Stimulated activated CD4-positive, alpha-beta T cell treated with anti-CD3 and anti-CD28 coated beads, Interleukin-15, amount 100 ng/mL, for 1 hour (primary cell): ENCODE measurements at places on chromosomes 2 and 18.

DNA sequence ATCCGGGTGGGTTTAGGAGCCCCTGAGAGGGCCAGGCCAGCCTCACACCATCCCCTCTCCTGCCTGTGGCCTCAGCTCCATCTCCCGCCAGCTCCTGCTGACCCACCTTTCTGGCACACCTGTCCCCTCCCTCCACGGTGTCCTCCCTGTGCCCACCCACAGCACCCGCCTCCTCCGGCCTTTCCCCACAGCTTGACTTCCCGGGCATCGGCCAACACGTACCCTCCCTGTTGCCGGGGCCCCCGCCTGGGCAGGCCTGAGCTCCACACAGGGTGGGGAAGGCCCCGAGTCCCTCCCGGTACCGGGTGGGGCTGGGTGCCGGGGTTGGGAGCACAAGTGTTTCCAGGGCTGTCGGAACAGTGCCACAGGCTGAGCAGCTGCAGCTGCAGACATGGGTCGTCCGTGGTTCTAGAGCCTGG is 6.5 kb downstream of the GPC1 start:
- no peak for DNase-seq

- no peak for DNase-seq
Observed at GRCh38 chr2:216735086-216735485, 39.7 kb upstream of the IGFBP5 start.

DNA sequence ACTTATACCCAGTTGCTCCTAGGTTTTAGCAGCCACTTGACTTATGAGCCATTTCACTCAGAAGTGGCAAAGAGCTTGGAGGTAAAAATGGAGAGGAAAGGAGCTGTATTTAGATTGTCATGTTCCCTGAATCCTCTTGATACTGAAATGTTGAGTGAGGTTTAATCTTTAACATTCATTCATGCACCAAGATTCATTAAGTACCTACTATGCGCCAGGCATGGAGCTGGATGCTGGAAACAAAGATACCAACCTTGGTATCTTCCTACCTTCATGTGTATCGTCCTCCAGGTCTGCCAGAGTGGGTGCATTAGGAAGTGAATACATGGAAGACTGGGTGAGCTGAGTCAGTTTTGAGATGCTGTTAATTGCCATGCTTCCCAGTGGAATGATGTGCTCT is 23.7 kb downstream of the TPGS2 start:
- no peak for DNase-seq

GRCh38 chr2:230742781-230743180 is 30.1 kb downstream of the CAB39 start:
- no peak for DNase-seq

GRCh38 chr2:227025510-227025909 is 138.5 kb downstream of the COL4A4 start:
- no peak for DNase-seq

GRCh38 chr2:184261818-184262217 is 336.5 kb upstream of the ZNF804A start:
- DNase-seq, result no peak
